Cardiac septum (tissue), 1 donor: ENCODE measurements at places on chromosomes 16 and 17. TPM values are rescaled to one million over a fixed set of nuclear protein-coding genes. Genes with fewer than 3 reads are reported as not detected.

DNA sequence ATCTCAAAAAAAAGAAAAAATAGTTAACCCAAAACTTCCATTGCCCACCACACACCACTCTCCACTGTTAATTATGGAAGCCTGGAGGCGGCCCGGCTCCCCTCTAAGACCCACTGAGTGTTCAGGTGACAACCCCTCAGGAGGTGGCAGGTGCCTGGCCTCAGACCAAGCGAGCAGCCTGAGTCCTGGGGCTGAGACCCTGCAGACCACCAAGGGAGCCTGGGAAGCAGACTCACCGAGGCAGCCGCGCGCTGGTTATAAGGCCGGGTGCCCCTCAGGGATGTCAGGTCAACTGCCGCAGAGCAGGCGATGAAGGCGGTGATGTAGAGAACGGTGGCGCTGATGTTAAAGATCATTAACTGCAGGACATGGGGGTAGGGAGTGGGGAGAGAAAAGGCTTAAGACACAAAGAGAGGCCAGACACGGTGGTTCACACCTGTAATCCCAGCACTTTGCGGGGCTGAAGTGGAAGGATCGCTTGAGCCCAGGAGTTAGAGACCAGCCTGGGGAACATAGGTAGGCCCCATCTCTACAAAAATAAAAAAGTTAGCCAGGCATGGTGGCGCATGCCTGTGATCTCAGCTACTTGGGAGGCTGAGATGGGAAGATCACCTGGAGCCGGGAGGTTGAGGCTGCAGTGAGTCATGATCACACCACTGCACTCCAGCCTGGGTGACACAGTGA lies 13.3 kb downstream of the ARL2BP start:
- DNase-seq: no peak

GRCh38 chr16:85697431-85697830 lies 8.7 kb upstream of the GINS2 start:
- DNase-seq: no peak

DNA sequence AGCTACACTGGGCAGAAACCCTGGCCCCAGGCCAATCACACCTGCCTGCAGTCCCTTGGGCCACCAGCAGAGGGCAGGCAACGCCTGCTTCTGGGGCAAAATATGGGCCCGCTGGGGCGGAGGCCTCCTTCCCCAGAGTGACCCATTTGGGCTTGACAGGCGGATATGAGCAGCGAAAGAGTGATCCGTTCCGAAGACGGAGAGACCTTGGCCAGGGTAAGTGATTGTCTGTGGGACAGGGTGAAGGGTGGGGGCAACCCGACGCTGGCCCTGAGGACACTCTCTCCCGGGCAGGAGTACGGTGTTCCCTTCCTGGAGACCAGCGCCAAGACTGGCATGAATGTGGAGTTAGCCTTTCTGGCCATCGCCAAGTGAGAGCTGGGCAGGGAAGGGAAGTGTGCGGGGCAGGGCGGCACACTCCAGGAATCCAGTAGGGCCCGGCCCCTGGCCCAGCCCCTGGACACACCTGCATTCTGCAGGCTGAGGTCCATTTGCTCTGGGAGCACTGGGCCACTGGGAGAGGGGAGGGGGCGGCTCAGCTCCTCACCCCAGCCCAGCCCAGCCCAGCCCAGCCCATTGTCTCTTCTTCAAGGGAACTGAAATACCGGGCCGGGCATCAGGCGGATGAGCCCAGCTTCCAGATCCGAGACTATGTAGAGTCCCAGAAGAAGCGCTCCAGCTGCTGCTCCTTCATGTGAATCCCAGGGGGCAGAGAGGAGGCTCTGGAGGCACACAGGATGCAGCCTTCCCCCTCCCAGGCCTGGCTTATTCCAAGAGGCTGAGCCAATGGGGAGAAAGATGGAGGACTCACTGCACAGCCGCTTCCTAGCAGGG lies 3.5 kb upstream of the NHERF1 start:
- peak; percentile 96 for DNase-seq

GRCh38 chr17:10605221-10605783 lies 51.8 kb downstream of the MYH3 start:
- DNase-seq: no peak

GRCh38 chr17:44549686-44550085 lies 7.6 kb upstream of the FZD2 start:
- no peak for DNase-seq

DNA sequence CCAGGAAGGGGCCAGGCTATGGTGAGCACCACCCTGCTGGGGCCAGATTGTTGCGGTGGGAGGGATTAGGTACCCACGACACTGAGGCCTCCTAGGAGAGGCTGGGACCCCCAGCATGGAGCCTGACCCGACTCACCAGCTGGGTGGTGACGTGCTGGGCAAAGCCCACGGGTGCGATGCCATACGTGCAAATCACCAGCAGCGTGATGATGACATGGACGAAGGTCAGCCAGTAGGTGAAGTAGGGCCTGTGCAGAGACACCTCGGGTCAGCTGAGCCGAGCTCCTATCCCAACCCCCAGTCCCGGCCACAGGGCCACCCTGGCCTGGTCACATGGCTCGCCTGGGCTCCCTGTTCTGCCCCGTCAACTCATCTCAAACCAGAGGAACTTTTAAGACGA lies 7.5 kb downstream of the AANAT start:
- no peak for DNase-seq

- DNase-seq: no peak
These were observed 33.8 kb downstream of the CCDC42 start for GRCh38 chr17:8710813-8711212.

GRCh38 chr16:8062677-8063076 lies 527.6 kb downstream of the TMEM114 start:
- DNase-seq: no peak

GRCh38 chr17:10046786-10047785 lies 142.0 kb upstream of the RCVRN start:
- DNase-seq: no peak

- no peak for DNase-seq
These were observed 18.2 kb downstream of the RAB40C start for GRCh38 chr16:608019-608418.

GRCh38 chr16:67936880-67937605 lies 393 bp upstream of the PSMB10 start:
- peak; percentile 87 for DNase-seq

DNA sequence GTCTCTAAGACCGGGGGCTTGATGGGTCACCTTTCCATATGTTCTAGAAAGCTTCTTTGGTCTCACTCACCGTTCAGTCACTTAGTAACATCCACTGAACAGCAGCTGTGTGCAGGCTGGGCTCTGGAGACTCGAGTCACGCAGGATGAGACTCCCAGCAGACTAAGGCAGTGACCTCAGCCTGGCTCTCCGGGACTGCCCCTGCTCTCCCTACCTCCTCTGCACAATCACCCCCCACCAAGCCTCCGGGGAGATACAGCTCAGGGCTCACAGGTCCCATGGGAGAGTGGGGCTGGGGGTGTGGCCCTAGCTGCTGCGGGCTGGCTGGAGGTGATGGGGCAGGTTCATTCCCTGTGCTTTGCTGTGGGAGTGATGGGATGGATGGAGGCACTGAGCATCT lies 14.1 kb downstream of the FLYWCH2 start:
- no peak for DNase-seq

DNA sequence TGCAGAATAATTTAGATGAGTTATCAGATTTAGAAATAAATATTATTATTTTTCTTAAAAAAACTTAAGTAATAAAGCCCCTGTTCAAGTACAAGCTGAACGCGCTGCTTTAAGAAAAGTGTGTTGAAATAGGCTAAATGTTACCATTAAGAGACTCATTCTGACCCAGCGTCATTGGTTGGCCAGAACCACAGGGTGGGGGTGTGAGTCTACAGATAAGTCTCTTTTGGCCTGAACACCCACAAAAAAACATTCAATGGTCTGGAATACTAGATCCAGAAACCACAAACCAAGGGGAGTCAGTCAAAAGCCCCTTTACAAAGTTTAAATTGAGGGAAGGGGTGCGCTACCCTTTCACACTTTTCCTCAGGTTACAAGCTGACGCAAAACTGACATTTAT lies 776.1 kb downstream of the KCNJ2 start:
- DNase-seq: no peak

- DNase-seq: peak; percentile 92
These were observed 1.0 kb downstream of the HERPUD1 start for GRCh38 chr16:56932721-56933619.

DNA sequence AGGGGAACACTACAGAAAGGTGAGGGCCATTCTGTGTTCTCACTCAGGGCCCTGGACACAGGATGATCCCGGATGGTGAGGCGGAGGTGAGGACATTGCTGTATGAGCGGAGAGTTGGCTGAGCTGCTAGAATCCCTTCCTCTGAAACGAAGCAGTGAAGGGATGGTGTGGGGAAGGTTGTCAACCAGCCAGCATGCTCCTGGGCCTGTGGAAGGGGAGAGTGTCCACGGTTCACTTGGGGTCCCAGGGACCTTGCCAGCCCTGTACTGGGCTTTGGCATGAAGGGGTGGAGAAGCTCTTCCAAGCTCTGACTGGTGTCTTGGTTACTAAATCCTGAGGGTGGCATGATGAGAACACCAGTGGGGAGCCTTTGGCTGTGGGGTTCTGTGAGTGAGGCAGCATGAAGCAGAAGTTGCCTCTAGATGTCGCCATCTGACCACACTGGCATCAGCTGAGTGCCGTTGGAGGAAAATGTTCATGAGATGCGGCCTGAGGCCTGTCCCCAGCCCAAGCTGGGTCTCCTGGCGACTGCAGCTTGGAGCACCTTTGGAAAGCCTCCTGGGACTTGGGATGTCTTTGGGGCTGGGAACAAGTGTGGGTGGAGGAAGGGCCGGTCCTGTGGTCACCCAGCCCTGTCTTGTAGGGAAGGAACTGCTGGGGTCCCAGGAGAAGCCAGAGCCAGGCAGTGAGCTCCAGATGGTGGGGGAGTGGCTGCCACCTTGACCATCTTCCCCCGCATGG lies 14.8 kb downstream of the PDP2 start:
- DNase-seq: no peak

- no peak for DNase-seq
These were observed 11.5 kb downstream of the MGAT5B start for GRCh38 chr17:76879691-76880090.

ZKSCAN2 gene
- 5.1 TPM for total RNA-seq

C16orf92 gene
- total RNA-seq: not detected

SGSM2 gene
- total RNA-seq: 35.5 TPM

MMP15 gene
- total RNA-seq: 53.5 TPM

CLEC18C gene
- total RNA-seq: 0.11 TPM

ZNF232 gene
- 4.1 TPM for total RNA-seq

APOH gene
- total RNA-seq: not detected

BLMH gene
- 14.1 TPM for total RNA-seq

SLC47A1 gene
- total RNA-seq: 11.8 TPM

ITGB3 gene
- 5.7 TPM for total RNA-seq

FBXW10 gene
- 0.51 TPM for total RNA-seq

KRTAP2-2 gene
- not detected for total RNA-seq

TBC1D3H gene
- not detected for total RNA-seq
